Ecto neural progenitor cell (in vitro differentiated cells): ENCODE measurements at places on chromosomes 16 and 17.

DNA sequence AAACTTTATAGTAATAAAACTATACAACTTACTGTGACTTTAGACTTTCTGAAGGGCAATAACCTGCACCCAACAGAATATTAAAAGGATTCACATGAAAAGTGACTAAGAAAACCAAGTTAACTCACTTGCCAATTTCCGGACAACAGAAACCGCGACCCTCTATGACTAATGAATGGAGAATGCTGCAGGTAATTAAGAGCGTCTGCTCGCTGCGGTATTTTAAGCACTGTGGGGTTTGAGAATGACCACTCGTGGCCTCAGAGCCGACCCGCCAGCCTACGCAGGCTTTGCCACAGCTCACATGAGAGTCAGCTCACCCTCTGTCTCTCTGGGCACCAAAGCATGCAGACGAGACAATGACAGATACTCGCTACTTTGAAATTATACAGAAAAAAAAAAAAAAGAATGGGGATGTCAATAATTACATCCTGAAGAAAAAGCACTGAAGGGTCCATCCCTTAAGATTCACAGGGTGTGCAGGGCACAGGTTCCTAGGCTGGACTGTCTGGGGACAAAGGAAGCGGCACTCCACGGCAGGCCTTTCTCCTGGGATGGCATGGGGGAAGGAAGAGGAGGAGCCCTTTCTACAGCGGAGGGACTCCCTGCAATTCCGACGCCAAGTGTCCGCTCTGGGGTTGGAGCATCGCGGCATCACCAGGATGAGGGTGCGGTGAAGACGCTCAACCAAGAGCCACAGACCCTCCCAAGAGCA lies 35.0 kb downstream of the ZCCHC14 start:
- no peak for DNase-seq

- DNase-seq, result no peak
Measured at GRCh38 chr17:75317671-75318070, 28.4 kb upstream of the SLC25A19 start.

GRCh38 chr16:25689137-25689836 lies 2.5 kb upstream of the HS3ST4 start:
- no peak for DNase-seq

GRCh38 chr17:36068524-36068923 lies 4.5 kb downstream of the CCL18 start:
- no peak for DNase-seq
